Ecto neural progenitor cell (in vitro differentiated cells): ENCODE measurements at places on chromosomes 11 and 22.

DNA sequence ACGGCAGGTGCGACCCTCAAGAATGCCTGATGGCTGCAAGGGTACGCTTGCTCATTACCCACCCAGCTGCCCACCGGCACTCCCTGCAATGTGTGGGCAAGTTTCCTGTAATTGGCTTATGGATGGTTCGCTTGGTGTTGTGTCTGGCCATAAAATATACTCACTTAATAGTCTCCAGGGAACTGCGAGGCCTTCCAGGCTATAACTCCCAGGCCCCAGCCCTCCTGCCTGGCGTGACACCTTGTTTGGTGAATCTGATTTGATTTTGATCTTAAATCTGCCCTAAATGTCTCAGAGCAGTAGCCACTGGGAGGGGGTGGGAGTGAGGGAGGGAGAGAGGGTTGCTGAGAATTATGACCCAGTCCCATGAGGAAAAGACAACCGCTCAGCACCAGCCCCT lies 572.2 kb downstream of the BUD13 start:
- DNase-seq: no peak

- no peak for DNase-seq
Observed at GRCh38 chr11:20541503-20541902, 57.9 kb upstream of the SLC6A5 start.

GRCh38 chr22:17213976-17214375 lies 5.3 kb downstream of the ADA2 start:
- no peak for DNase-seq

DNA sequence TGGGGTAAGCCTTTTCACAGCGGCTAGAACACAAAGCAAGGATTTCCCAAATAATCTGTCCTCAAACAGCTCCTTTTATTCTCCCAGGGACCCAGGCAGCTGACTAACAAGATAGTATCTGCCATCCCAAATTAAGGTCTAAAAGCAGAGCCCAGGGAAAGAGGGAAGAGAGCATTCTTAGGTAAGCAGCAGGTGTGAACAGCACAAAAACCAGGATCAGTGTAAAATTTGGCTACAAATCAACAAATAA lies 79.9 kb downstream of the RBMXL2 start:
- DNase-seq: no peak

DNA sequence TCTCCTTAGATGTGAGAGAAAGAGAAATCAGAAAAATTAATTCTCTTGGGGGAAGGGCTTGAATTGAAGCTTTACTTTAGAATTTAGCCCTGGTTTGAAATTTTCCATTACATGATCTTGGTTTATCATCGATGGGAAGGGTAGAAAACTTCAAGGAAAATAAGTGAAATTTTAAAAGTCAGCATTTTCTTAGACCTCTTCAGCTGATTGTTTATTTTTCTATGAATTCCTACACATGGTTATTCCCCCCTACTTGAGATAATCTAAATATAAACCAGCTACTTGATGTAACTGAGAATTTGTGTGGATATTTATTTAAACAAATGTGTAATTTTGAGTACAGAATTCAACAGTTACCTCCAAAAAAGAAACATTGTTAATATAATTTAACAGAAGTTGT lies 10.9 kb downstream of the PIH1D2 start:
- DNase-seq: no peak

DNA sequence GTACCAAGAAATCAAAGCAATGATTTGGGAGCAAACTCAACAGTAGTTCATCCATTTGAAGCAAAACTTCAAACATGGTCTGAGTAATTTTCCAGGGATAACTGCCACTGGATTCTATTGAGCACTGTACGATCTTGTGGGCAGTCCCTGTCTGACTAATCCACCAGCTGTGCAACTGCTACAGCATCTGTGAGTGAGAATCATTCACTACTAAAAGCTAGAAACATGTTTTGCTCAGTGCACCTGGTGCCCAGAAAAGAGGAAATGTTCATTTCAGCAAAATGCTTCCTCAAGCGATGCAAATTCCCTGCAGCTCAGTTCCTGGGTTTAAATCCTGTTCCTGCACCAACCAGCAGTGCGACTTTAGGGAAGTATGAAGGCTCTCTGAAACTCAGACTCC lies 1077.9 kb downstream of the DLG2 start:
- DNase-seq: no peak

- DNase-seq: no peak
Observed at GRCh38 chr11:74085542-74085892, 76.6 kb upstream of the UCP3 start.

DNA sequence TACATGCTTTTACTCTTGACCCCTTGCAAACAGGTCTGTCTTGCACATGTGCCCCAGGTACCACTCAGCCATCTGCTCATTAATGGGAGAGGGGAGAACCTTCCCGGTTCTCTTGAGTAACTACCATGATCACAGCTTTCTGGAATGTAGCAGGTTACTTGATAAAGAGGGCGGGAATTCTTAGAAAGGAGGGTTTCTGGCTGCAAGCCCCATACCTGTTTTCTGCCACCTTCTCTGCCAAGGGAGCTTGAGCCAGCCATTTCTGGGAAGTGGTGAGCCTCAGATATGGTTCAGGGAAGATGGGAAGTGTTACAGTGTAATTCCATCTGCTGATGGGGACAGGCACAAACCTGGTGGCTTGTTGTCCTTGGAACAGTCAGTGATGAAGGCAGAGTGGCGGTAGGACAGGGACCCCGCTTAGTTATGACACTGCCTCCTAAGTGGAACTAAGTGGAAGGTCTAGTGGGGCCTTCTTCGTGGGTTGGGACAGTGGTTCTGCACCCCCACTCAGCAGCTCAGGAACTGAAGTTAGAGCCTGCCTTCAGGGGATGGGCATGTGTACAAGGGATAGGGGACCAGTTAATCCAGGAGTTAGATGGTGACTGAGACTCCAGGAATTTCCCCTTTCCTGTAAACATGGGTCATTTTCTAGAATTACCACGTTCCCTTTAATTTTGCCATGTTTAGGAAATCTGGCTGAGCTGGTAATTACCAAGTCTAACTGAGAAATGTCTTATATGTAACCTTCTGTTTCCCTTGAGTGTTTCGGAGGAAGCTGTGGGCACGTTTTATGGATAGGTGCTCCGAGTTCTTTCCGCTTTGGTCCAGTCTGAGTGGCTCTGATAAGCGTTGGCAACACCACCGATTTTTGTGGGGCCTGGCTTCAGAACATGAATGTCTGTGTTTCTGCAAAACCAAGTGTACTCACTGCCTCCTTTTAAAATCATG lies 35.3 kb downstream of the BCR start:
- DNase-seq: no peak

DNA sequence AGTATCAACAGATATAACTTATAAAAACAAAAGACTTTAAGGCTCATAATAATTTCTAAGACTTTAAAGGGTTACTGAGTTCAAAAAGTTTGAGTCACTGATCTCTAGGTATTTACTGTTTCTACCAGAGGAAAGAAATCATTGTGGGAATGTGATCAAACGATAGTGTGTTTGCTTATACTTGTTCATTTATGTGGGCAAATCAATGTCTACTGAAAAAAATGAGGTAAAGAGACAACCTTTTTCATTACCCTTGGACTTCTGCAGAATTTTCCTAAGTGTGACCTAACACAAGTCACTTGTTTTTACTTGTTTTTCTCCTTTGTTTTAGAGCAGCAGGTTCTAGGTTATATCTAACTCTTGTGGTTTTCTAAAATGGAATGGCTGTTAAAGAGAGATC lies 65.4 kb downstream of the PRR5L start:
- DNase-seq: no peak

DNA sequence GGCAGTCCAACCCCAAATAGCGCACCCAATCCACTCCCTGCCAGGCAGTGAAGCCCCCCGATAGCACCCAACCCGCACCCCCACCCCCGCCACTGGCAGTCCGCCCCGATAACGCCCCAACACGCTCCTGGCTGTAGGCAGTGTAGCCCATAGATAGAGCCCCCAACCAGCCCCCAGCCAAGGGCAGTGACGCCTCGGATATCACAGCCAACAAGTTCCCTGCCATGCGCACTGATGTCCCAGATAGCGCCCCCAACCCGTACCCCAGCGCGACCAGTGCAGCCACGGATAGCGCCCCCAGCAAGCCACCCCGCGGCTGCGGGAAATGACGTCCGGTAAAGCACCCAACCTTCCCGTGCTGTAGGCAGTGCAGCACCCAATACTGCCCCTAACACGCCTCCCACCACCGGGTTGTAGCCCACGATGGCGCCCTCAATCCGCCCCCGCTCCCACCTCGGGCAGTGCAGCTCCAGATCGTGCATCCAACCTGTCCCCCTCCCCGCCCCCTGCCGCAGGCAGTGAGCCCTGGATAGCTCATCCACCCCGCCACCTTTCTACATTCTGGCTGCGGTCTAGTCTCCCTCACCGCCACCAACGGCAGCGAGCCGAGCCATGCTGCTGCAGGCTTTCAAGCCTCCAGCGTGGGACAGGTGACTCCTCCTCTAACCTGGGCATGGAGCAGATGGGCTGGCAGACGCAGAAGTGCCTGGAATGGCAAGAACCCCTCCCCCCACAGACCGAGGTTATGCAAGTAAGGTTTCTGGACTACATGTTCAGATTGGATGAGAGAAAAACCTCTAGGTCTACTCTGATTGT lies 625 bp downstream of the RFPL2 start:
- DNase-seq: peak; percentile 71

- DNase-seq: peak; percentile 33
Observed at GRCh38 chr11:125452125-125452470, 44.0 kb downstream of the FEZ1 start.

GRCh38 chr11:36328966-36329673 lies 33.0 kb downstream of the PRR5L start:
- no peak for DNase-seq

GRCh38 chr11:61315260-61315659 lies 17.6 kb downstream of the DDB1 start:
- no peak for DNase-seq

DNA sequence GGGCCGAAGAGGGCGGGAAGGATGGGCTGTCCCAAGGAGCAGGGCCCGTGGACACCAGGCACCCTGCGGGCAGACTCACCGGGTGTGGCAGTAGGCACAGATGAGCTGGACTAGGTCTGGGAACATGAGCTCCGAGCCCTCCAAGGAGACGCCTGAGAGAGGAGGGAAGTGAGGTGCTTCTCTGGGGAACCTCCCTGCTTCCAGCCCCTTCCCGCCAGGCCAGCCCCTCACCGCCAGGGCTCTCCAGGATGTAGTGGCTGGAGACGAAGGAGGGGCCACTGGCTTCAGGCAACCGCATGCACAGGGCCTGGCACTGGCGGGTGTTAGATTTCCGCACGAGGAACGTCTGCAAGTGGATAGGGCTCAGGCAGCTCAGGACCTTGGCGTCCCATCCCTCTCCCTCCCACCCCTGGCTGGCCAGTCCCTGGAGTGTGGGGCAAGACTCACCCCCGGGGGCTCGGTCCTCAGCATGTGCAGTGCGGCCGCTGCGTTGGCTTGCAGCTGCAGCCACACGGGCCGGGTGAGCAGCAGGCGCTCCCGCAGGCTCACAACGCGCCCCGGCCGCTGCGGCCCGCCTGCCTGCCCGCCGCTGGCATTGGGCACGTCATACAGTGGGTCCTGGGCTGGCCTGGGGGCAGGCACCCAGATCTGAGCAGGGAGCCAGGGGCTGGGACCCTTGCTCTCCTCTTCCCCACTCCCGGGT lies 552 bp downstream of the RIN1 start:
- DNase-seq: peak; percentile 63

DNA sequence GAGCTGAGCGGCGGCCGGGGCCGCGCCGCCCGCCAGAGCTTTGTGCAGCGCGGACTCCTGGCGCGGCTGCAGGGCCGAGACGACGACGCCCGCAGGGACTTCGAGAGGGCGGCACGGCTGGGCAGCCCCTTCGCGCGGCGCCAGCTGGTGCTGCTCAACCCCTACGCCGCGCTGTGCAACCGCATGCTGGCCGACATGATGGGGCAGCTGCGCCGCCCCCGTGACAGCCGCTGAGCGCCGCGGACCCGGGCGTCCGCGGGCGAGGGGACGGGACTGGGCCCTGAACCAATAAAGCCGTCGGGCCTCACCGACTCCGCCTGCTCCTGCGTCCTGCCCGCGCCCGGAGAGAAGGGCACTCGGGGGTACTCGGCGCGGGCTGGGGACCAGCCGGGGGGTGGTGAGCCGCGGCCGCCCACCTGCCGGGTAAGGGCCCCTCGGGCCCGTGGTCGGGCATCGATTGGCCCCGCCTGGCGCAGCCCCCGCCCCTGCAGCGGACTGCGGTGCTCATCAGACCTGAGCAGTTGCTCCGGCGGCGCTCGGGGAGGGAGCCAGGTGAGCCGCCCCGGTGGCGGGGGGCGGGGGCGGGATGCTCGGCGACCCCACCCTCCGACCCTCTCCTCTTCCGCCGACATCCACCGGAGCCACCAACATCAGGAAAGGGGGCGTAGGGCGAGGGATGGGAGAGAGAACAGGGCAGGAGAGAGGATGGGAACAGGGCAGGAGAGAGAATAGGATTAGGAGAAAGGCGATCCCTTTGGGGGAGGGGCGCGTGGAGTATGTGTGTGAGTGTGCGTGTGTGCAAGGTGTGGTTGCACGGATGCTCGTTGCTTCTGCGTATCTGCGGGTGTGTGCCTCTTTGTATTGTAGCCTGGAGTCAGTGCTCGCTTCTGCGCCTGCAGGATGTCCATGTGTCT lies at the start of gene TMEM25:
Gene TMEM25, plus strand, starts transcription at position 510 of the 914 bp plus-strand sequence. CDS start 610 bp downstream, outside the sequence.
- peak; percentile 85 for DNase-seq

DNA sequence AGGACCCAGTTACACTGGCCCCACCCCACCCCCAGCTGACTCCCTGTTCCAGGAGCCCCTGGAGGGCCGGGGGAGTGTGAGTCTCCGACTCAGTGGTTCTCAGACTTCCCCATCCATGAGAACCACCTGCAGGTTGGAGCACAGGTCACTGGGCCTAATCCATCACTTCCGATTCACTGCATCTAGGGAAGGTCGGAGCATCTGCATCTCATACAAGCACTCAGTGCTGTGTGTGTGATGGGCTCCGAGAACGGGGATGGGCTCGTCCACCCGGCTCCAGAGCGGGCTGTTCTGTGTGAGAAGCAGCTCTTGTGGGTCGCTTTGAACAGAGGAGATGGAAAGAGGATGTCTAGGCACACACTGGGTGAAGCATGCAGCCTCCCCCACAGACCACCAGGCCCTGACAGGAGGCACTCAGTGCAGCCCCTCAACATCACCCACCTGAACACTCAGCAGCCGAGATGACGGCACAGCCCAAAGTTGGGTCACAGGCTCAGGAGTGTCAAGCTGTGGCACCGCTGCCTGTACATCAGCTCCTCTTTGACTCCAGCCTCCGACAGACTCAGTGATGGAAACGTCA lies 541.4 kb downstream of the BRD1 start:
- no peak for DNase-seq

DNA sequence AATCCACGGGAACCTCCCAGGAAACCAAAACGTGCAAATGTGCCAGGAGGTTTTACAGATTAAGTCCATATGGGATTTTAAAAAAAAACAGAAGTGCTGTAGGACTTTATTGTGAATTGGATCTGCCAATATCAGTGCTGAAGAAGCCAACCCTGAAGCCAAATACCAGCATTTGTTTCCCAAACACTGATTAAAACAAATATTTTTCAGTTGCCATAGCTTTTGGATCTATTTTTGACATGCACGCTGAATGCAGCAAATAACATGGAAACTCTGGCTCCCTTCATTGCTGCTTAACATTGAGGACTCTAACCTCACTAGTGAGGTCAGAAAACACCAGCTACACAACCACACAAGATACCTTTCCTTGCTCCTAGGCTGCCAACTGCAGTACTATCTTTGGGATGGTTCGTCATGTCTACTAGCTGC lies 28.4 kb upstream of the SIK2 start:
- no peak for DNase-seq

GRCh38 chr11:19243613-19244012 lies 2.9 kb upstream of the E2F8 start:
- DNase-seq: no peak
